T-helper 2 cell (primary cell): ENCODE measurements at places on chromosomes 7 and 10.

- DNase-seq = no peak
These were observed at the start of gene PTPRZ1 for GRCh38 chr7:121872831-121873288. Gene PTPRZ1, plus strand, starts transcription at chr7:121873161. Its CDS starts 339 bp downstream, at chr7:121873500.

DNA sequence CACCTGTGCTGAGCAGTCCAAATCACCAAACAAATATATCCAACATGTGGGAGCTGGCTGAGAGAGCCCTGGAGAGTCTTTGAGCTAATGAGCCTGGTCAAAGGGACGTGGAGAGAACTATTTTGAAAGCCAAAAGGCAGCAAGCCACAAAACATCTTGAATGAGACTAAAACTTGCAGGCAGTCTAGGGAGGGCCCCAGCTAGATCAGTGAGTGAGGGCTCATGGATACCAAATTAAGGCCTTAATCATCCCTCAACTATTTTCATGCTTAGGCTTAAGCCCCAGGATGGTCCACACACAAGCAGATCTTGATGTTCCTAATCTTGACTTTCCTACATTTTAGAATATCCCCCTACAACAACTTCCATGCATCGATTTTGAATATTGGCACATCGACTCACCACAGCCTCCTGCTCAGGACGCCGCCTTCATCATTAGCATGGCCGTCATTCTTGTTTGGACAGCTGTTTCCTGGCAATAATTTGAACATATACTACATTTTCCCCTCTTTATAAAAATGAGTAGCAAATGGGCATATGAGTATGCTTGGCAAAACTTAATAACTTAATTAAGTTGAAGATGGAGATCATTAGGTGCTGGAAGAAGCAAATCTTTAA is 86.9 kb upstream of the ADAM12 start:
- no peak for DNase-seq

- DNase-seq = no peak
These were observed 1.9 kb downstream of the COX15 start for GRCh38 chr10:99730026-99730425.

GRCh38 chr7:112596260-112596659 is 115.5 kb downstream of the LSMEM1 start:
- DNase-seq = no peak

- DNase-seq = no peak
These were observed 184.2 kb downstream of the FRMD4A start for GRCh38 chr10:14146501-14146900.

- DNase-seq = no peak
These were observed 14.4 kb upstream of the GSTK1 start for GRCh38 chr7:143248761-143249354.
